Astrocyte (in vitro differentiated cells and primary cell): ENCODE measurements at places on chromosomes 13 and 19.

- no peak for DNase-seq
Observed at GRCh38 chr19:49864890-49865289, 2.5 kb downstream of the PNKP start.

DNA sequence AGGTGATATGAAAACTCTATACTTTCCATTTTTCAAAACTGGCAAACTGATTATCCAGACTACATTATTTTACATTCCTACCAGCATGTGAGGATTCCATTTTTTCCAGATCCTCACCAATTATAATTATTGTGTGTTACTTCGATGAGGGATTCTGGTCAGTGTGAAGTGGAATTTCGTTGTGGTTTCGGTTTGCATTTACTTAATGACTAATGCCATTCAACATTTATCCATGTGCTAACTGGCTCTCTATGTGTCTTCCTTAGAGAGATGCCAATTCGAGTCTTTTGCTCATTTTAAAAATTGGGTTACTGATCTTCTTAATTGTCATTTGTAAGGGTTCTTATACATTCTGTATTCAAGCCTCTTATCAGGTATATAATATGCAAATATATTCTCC, 1551.3 kb upstream of the MIR17HG start:
- DNase-seq: no peak

DNA sequence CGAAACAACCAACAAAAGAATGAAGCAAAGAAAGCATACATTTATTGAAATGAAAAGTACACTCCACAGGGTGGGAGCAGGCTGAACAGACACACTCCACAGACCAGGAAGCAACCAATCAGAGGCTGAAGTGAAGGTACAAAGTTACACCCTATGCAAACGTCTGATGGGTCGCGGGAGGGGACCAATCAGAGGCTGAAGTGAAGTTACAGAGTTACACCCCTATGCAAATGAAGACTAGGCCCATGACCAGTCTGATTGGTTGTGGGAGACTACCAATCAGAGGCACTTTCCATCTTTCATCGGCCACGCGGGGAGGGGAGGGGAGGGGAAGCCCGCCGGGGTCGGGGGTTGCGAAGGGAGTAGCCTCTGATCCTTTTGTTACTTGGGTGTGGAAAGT, 12.4 kb upstream of the FBL start:
- peak; percentile 4 for DNase-seq

- DNase-seq: no peak
Observed at GRCh38 chr19:10538204-10538983, 5.3 kb upstream of the ATG4D start.

GRCh38 chr19:10138879-10139795, 19.4 kb upstream of the EIF3G start:
- DNase-seq: no peak
